Glomerular endothelial cell (primary cell): ENCODE measurements at places on chromosomes 3 and 15.

- DNase-seq: no peak
Measured at GRCh38 chr3:146308222-146308621, 57.3 kb upstream of the PLSCR4 start.

GRCh38 chr3:129485721-129486663 lies 42.4 kb upstream of the RHO start:
- no peak for DNase-seq

GRCh38 chr3:107846279-107846852 lies 244.5 kb downstream of the CD47 start:
- peak; percentile 25 for DNase-seq

DNA sequence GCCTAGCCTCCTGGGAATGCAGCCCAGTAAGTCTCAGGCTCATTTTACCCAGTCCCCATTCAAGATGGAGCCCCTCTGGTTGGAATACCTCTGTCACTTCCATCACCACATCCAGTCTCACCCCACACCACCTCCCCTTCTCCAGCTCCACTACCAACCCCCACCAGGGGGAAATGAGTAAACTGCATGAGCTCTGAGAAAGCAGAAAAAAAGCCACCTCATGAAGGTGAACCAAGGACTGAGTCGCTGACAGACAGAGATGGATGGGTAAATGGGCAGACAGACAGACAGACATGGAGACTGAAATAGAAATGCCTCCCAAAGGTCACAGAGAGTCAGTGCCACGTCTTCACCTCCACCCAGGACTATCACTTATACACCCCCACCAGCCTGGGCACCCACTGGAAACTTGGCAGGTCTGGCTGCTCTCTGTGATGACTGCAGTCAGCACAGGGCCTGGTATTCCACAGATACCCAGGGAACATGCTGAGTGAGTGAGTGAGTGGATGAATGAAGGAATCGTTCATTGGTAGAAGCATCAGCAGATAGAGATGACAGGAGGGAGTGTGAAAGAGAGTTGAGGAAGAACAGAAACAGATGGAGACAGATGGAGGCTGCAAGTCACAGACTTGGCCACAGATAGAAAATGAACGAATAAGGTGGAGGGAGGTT lies 4.9 kb upstream of the LOXL1 start:
- DNase-seq: no peak

DNA sequence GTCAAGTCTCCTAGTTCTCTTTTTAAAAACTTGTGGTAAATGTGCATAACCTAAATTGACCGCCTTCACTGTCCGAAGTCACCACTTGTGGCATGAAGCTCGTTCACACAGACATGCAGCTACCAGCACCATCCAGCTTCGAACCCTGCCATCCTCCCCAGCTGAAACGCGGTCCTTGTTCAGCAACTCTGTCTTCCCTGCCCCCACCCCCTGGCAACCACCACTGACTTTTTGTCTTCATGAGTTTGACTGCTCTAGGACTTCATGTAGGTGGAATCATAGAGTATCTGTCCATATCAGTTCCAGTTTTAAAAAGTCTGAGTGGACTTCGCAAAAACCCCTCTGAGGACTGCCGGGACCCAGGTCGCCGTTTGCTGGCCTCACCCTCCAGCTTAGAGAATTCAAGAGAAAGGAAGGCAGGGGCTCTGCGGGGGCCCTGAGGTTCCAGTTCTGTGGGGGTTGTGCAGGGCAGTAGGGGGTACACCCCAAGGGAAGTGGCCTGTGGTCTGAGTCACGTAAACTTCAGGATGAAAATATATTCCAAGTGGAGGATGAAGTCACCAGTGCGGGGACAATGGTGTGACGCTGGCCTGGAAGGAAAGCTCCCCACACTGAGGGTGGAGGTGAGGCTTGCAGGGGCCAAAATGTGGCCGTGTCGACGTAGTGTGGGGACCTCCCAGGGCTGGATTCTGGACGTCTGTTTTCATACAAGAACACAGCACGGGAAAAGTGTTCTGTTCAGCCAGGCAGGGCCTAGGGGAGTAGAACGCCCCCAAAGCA lies 67.6 kb downstream of the ABTB1 start:
- DNase-seq: no peak

DNA sequence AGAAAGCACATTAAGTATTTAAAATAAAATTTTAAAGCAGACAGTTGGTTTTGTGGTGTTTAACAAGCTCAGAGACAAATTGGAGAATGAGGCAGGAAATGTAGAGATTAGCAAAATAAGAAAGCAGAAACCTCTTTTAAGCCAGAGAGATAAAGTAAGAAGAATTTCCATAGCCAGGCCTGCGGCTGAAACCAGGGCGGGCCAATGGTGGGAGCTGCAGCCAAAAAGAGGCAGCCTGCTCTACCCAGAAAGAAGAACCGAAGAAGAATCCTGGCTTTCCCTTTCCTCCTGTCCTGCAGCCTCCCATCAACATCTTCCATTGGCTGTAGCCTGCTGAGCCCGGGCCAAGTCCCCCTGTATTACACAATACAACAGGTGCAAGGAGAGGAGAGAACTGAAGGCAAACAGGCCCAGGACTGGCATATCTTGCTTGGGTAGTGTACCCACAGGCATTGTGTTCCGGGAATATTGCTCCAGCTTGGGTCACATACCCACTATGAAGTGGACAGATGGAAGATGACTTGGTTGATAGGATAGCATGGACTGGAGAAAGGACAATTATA lies 11.5 kb upstream of the TFG start:
- no peak for DNase-seq

DNA sequence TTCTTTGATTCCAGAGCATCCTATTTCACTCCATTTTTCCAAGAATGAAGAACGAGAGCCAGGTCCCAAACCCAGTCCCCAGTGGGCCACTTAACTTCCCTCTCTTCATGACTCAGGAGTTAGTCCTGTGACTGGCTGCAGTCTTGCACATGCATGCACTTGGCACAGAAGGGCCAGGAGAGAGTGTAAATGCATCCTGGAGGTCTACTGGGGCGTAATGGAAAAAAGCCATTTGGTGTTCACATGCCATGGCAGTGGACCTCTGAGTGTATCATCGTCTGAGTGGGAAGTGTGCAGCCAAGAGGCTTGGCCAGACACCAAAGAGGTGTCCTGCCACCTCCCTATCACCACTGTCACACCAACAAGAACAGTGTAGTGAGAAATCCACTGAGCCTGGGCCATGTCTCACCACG lies 15.1 kb upstream of the RFTN1 start:
- DNase-seq: no peak

DNA sequence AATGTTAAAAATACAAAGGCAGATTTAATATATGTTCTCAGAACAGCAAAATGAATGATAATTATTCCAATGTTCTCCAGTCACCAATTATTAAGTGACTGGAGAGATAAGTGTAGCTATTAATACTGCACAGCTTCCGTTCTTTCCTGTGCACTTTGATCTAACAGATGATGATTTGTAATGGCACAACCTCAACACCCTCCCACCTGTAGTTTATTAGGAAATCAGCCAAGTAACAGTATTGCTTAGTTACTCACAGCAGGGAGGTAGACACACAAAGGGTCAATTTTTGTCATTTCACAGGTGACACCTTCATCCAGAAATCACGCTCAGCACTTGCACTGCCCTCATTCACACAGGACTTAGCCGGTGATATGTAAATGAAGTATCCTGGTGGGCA lies 688.1 kb downstream of the EPHA3 start:
- no peak for DNase-seq

GRCh38 chr15:78429477-78429876 lies 8.5 kb upstream of the IREB2 start:
- DNase-seq: no peak

GRCh38 chr15:90789462-90789861 lies 72.3 kb downstream of the BLM start:
- no peak for DNase-seq

- no peak for DNase-seq
Measured at GRCh38 chr3:99232696-99233095, 331.2 kb upstream of the DCBLD2 start.

DNA sequence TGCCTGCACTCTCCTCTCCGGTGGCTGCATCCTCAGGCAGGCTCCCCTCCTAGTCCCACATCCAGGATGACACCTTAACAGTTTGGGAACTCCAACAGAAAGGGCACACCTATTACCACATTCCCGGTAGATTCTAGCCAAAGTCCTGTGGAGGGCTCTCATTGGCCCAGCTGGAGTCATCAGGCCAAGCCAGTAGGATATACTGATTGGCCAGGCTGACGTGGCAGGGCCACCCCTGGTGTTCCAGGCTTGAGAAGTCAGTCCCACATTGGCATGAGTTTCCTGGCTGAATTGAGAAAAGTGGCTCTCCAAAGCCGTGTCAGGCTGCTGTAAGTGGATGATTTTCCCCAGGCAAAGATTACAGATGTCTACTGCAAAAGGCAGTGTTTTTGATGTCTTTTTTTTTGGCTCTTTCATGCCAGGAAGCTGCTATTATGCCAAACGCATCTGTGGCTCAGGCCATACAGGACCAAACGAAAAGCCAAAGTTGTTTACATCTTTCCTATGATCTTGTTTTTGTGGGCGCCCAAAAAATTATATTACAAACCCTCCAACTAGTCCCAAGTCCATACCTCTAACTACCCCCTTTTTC lies 6.6 kb upstream of the BLM start:
- DNase-seq: no peak

DNA sequence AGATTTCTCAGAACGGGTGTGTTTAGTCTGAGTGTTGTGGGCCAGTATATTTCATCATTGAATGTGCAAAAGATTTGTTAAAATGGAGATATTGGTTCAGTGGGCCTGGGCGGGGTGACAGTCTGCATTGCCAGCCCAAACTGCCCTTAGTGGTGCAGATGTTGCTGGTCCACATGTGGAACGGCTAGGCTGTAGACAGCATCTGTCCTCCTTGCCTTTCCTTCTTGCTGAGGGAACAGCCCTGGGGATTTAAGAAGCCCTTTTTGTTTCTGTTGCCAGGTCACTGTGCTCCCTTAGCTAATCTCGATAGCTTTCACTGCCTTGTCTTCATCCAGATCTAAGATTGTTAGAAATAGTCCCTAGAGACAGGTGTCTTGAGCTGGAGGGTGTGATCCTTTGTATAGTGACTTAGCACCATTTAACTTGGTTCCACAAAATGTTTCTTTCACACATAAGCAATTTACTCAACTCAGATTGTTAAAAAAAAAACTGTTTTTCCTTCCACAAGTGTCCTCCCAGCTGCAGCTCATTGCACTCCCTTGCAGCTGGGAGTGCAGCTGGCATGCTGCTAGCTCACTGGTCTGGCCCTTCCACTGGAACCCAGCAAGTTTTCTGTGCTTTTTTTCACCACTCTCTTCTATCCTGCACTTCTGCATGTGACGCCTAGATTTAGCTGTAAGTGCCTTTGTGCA lies 37.5 kb downstream of the GAP43 start:
- no peak for DNase-seq

GRCh38 chr3:3559786-3560185 lies 239.4 kb upstream of the LRRN1 start:
- DNase-seq: no peak

- no peak for DNase-seq
Measured at GRCh38 chr3:39315420-39315819, 14.1 kb upstream of the CCR8 start.

DNA sequence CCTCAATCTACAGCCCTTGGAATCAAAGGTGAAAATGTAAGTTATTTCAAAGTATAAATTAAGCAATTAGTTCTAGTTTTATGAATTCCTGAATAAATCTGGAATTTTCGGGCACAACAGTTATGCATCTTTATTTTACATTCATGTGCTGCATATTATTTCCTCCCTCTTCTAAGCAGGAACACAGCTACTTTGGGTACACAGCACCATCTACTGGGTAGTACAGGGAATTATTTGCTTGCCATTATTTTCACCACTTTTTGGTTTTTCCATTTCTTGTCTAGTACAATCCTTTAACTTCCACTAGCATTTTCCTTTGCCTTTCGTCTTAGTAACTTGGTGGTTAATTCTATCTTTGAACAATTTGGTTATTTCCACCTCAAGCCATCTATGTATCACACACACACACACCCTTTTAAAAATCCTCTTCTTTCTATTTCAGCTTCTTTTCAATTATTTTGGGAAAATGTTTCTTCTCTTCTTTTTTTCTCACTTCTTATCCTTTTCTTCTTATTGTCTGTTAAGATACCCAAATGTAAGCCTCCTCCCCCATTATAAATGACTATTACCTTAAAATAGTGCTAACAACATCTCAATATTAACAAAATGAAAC lies 451.0 kb downstream of the MFSD1 start:
- DNase-seq: peak; percentile 42

- no peak for DNase-seq
Measured at GRCh38 chr3:55269096-55269495, 218.0 kb downstream of the WNT5A start.

GRCh38 chr3:73520931-73521461 lies 103.7 kb downstream of the PDZRN3 start:
- DNase-seq: no peak

DNA sequence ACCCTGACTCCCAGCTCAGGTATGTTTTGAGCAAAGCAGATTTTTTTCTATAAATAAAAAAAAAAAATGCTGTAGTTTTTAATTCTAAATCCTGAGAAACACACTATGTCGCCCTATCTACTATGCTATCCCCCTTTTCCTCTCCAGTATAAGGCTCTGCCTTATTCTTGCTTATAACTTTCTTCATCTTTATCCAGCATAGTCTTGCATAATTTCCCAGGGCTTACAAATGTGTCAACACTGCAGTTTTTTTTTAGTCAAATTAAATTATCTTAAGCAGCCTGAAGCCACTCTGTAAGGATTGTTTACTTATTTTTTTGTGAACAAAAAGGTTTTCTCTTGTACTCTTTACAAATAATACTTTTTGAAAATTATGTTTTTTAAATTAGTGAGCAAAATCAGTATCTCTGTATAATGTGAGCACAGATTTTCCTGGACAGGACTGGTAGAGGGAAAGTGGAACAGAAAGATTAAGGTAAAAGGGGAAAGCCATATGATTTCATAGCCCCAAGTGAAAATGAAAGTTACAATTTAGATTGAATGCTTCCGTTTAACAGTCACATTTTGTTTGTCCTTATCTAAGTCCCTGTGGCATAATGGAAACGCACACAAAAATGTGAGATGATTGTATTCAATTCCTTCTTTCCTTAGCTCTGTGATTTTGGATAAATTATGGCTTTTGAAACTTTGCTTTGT lies 5.6 kb upstream of the PYDC2 start:
- no peak for DNase-seq

- DNase-seq: no peak
Measured at GRCh38 chr15:101026656-101027272, 107.6 kb downstream of the LRRK1 start.

DNA sequence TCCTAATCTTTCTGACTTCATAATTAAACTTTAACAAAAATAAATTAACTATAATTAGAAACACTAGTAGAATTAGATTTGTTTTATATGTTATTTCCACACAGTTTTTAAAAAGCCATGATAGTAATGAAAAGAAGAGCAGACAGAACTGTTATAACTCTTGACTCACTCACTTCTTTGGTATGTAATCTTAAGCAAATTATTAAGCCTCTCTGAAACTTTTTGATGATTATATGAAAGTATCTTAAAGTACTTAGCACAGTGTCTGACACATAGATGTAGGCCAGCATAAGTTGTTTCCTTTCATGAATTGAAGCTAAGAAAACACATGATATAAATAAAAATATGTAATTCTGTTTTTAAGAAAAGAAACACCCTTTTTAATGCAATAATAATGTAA lies 123.6 kb upstream of the MLF1 start:
- DNase-seq: no peak
